MCF 10A (cell line): ENCODE measurements at places on chromosomes 7 and 10. TPM values are rescaled to one million over a fixed set of nuclear protein-coding genes. Genes with fewer than 3 reads are reported as not detected.

DNA sequence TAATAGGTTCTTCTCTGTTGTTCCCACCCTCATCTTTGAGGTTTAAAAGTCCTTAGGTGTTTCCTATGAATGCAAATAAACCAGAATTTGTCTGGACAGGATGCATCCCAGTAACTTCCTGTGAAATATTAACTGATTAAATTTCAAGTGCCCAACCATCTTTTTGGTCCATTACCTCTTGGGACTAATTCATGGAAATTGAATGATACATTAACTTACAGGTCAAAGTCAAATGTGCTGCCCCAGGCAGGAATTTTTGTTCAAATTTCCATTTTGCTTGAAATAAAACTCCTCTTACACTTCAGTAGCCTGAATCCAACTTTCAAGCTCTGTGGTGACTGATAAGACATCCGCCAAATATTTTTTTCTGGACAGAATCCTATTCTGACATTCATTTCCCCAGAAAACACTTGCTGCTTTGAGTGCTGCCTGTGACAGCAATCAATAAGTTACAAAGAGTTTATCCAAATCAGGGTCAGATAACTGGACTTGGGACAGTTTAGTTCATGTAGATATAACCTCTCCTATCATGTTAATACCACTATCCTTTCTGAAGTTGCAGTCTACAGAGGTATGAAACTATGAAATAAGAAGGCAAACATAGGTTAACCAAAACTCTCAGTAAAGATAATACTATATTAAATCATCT, 383.5 kb downstream of the POM121L12 start:
- no peak overlapping the region for H3K27ac ChIP-seq
- H3K27me3 ChIP-seq, result peaks cover 81% of the 10 kb centered on the region
- DNase-seq, result no peak
- no peaks in the 10 kb centered on the region for H3K4me1 ChIP-seq
- H3K36me3 ChIP-seq, result no peaks in the 10 kb centered on the region

- DNase-seq, result no peak
- H3K4me1 ChIP-seq, result no peaks in the 10 kb centered on the region
- no peaks in the 10 kb centered on the region for H3K27me3 ChIP-seq
- H3K36me3 ChIP-seq, result peaks cover 8% of the 10 kb centered on the region
- no peak overlapping the region for H3K4me3 ChIP-seq
These were observed 97.1 kb upstream of the MXI1 start for GRCh38 chr10:110110338-110110737.

DNA sequence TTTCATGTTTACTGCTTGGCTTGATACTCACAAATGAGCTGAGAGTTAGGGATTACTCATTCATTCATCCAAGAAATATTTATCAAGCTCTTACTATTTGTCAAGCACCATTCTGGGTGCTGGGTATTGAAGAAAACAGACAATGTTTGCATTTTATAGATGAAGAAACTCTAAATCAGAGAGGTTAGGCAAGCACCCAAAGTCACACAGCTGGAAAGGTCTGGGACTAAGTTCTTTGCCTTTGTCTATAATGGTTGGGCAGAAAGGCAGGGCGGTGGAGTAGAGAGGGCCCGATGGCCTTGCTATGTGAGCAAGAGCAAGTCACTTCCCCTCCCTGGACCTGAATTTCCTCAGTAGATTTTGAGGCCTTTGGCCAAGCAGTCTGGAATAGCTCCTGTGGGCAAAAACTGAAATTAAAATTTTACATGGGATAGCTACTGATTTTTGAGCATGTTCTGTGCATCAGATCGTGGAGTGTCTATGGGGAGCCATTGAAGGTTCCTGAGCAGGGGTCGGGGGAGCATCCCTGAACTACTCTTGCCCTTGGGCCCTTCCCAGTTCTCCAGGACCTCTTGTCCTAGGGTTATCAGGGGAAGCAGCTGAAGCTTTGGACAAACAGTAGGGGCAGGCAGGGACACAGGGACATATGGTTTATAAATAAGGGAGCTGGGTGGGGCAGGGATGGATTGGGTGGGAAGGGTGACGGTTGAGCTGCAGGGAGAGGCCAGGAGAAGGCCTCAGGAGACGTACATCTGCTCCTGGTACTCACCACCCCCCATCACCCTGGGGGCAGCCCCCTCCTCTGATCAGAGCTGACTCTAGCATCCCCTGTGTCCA, 23.3 kb downstream of the AQP1 start:
- H3K4me3 ChIP-seq, result no peak overlapping the region
- H3K27me3 ChIP-seq, result peaks cover 26% of the 10 kb centered on the region
- no peaks in the 10 kb centered on the region for H3K4me1 ChIP-seq
- no peak for DNase-seq
- H3K36me3 ChIP-seq, result no peaks in the 10 kb centered on the region
- H3K27ac ChIP-seq, result no peak overlapping the region

The CHAT gene
- not detected in 2 replicates for total RNA-seq

DNA sequence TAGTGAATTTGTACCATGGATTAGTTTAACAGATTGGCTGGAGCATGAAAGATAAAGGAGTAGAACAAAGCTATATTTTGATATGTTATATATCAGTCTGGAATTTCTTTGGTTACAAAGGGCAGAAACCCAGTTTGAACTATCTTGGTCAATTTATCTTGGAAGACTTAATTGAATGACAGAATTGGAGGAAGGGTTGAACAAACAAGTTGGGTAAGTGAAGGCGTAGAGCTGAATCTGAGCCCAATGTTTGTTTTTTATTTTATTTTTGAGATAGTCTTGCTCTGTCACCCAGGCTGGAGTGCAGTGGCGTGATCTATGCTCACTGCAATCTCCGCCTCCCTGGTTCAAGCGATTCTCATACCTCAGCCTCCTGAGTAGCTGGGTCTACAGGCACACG, 21.8 kb upstream of the JCAD start:
- H3K4me1 ChIP-seq, result peaks cover 6% of the 10 kb centered on the region
- peaks cover 29% of the 10 kb centered on the region for H3K27me3 ChIP-seq
- DNase-seq, result no peak
- H3K27ac ChIP-seq, result no peak overlapping the region
- no peak overlapping the region for H3K4me3 ChIP-seq
- H3K36me3 ChIP-seq, result no peaks in the 10 kb centered on the region

GRCh38 chr7:16419126-16419525, 2.2 kb downstream of the CRPPA start:
- no peak for DNase-seq
- peaks cover 18% of the 10 kb centered on the region for H3K4me1 ChIP-seq
- H3K27me3 ChIP-seq, result no peaks in the 10 kb centered on the region
- no peak overlapping the region for H3K4me3 ChIP-seq

DNA sequence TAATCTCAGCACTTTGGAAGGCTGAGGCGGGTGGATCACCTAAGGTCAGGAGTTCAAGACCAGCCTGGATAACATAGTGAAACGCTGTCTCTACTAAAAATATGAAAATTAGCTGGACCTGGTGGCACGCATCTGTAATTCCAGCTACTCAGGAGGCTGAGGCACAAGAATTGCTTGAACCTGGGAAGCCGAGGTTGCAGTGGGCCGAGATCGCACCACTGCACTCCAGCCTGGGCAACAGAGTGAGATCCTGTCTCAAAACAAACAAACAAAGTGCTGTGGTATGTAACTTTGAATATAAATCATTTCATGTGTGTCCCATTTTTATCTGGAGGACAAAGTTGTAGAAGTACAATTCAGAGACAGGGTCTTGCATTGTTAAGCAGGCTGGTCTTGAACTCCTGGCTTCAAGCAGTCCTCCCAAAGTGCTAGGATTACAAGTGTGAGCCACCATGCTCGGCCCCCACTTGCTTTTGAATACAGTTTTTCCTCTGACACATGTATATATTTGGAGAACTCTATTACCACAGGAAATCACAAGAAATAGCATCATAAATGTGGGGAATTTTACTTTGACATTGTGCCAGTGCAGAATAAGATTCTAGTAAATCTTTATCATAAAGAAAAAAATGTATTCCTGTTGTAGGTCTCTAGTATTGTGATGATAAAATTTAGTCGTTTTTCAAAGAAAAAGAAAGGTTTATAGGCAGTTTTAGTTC, 32.6 kb downstream of the PTPN12 start:
- no peak overlapping the region for H3K27ac ChIP-seq
- no peak overlapping the region for H3K4me3 ChIP-seq
- peaks cover 52% of the 10 kb centered on the region for H3K36me3 ChIP-seq
- DNase-seq, result no peak
- H3K27me3 ChIP-seq, result no peaks in the 10 kb centered on the region

DNA sequence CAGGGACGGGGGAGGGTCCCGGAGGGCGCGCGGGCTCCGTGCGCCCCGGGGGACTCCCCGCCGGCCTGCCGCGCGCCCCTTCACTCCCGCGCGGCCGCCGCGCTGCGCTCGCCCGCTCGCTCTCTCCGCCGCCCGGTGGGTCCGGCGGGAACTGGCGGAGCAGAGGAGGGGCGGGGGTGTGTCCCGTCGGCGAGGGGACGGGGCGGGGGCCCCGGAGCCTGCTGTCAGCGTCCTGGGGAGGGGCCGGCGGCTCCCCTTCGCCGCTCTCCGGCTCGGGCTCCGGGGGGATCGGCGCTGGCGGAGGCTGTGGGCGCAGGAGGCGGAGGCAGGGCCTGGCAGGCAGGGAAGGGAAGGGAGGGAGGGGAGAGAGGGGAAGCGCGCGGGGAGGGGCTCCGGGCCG, at the start of gene SH3PXD2A:
TSS of gene SH3PXD2A (minus strand) at position 153 of the 400 bp plus-strand sequence. CDS start 310 bp downstream, outside the sequence.
- H3K4me3 ChIP-seq, result peak within 1 kb of the TSS; percentile 74
- no peak within 1 kb of the TSS for H3K27ac ChIP-seq
- DNase-seq, result no peak
- H3K4me1 ChIP-seq, result peaks cover 28% of the 10 kb centered on the region
- H3K36me3 ChIP-seq, result no peaks in the 10 kb centered on the region

The GIMAP7 gene
- total RNA-seq, result not detected in 2 replicates

The TFR2 gene
- not detected in 2 replicates for total RNA-seq

The CLRN3 gene
- total RNA-seq, result not detected in 2 replicates

The LRWD1 gene
- 15.6 and 18.9 TPM in 2 replicates for total RNA-seq

GRCh38 chr10:68111584-68111983, 2.3 kb downstream of the MYPN start:
- no peak overlapping the region for H3K27ac ChIP-seq
- no peaks in the 10 kb centered on the region for H3K27me3 ChIP-seq
- H3K36me3 ChIP-seq, result no peaks in the 10 kb centered on the region

- H3K4me1 ChIP-seq, result peaks cover 3% of the 10 kb centered on the region
- H3K36me3 ChIP-seq, result no peaks in the 10 kb centered on the region
- H3K4me3 ChIP-seq, result no peak overlapping the region
- no peak for DNase-seq
These were observed 33.7 kb downstream of the C10orf120 start for GRCh38 chr10:122665946-122666345.

GRCh38 chr7:20411372-20411771, 80.7 kb downstream of the ITGB8 start:
- no peak overlapping the region for H3K27ac ChIP-seq
- H3K27me3 ChIP-seq, result no peaks in the 10 kb centered on the region
- DNase-seq, result no peak
- peaks cover 59% of the 10 kb centered on the region for H3K36me3 ChIP-seq

- H3K27me3 ChIP-seq, result no peaks in the 10 kb centered on the region
- H3K4me1 ChIP-seq, result no peaks in the 10 kb centered on the region
- no peak overlapping the region for H3K4me3 ChIP-seq
- no peaks in the 10 kb centered on the region for H3K36me3 ChIP-seq
- H3K27ac ChIP-seq, result no peak overlapping the region
- DNase-seq, result no peak
These were observed 41.1 kb downstream of the OTUD1 start for GRCh38 chr10:23479798-23480473.

GRCh38 chr10:116059320-116059719, 213.7 kb downstream of the GFRA1 start:
- H3K36me3 ChIP-seq, result no peaks in the 10 kb centered on the region
- no peak overlapping the region for H3K4me3 ChIP-seq
- no peak overlapping the region for H3K27ac ChIP-seq
- peaks cover 18% of the 10 kb centered on the region for H3K4me1 ChIP-seq
- DNase-seq, result no peak
